ENCODE measurements at places on chromosomes 12 and 14.

DNA sequence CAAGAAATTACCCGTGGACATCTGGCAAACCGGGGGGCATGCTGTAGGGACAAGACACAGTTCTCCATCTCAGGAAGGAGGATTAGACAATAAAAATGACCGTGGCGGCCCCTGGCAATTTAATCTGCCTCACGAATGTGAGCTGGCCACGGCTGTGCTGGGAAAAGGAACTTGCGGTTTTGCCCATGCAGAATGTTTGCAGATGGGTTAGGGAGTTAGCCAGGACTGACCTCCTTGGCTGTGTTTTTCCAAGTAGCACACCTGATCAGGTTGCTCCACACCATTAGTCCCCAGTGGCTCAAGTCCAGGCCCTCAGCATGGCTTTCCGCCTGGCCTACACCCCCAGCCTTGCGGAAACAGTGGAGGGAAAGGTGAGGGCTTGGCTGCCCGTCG is 20.8 kb downstream of the TPCN1 start:
- DNase-seq, result no peak

DNA sequence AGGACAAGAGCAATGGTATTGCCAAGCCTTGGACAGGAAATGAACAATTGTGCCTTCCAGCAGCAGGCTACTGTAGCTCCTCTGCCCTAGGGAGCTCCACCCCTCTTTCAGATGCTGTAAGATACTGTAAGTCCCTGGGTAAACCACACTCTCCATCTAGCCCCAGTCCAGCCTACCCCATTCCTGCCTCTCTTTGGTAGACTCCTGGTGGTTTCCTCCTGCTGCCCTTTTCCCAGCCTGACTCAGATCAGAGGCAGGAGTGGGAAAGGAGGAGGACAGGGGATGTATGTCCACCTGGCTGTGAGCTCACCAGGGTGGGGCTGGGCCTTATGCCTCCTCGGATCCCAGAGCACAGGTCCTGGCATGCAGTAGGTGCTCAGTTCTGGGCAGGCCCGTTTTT is 174.6 kb downstream of the ESRRB start:
- no peak for DNase-seq

DNA sequence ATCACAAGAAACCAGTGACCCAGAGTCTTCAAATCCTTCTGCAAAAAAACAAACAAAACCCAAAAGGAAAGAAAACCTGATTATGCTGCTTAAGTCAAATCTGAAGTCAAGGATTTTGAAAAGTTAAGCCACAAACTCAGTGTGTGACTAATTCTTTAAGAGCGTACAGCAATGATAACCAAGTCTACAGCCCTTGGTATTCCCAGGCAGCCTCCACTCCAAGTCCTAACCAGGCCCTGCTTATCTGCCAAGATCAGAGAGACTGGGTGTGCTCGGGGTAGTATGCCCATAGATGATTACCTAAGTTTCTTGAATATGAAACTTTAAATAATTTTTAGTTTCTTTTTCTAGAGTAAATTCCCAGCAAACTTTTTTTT is 13.1 kb downstream of the PGAM5 start:
- no peak for DNase-seq

DNA sequence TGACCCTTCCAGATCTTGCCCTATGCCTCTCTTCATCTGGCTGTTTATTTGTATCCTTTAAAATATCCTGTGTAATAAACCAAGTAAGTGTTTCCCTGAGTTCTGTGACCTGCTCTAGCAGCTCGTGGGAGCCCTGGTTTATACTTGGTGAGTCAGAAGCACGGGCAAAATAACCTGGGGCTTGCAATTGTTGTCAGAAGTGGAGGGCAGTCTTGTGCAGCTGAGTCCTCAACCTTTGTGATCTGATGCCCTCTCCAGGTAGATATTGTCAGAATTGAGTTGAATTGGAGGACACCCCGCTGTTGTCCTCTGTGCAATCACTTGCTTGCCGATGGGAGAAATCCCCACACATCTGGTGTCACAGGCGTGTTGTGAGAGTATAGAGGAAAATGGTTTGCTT is 62.5 kb upstream of the PRICKLE1 start:
- DNase-seq, result no peak

GRCh38 chr12:57539-57938 is 9.0 kb upstream of the IQSEC3 start:
- DNase-seq, result no peak

GRCh38 chr14:105591052-105591451 is 64.7 kb downstream of the TMEM121 start:
- no peak for DNase-seq

DNA sequence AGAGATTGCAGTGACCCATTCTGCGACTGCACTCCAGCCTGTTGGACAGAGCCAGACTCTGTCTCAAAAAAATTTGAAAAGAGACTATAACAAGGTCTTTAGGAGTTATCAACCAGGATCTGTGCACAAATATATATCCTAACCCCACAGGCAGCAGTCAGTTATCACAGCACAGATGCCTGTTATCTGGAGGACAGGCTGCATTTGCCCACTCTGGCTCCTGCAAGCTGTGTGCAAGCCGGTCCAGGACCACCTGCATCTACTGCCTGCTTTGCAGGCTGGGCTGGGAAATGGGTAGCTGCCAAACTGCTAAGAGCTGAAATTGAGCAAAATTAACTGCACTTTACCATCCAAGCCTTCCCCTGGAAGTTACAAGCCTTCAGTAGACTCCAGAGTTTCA is 21.4 kb upstream of the RCOR1 start:
- no peak for DNase-seq

GRCh38 chr12:53102883-53103807 is at the start of gene SOAT2:
Gene SOAT2, plus strand, starts transcription at chr12:53103486. Its CDS starts 92 bp downstream, at chr12:53103578.
- no peak for DNase-seq

DNA sequence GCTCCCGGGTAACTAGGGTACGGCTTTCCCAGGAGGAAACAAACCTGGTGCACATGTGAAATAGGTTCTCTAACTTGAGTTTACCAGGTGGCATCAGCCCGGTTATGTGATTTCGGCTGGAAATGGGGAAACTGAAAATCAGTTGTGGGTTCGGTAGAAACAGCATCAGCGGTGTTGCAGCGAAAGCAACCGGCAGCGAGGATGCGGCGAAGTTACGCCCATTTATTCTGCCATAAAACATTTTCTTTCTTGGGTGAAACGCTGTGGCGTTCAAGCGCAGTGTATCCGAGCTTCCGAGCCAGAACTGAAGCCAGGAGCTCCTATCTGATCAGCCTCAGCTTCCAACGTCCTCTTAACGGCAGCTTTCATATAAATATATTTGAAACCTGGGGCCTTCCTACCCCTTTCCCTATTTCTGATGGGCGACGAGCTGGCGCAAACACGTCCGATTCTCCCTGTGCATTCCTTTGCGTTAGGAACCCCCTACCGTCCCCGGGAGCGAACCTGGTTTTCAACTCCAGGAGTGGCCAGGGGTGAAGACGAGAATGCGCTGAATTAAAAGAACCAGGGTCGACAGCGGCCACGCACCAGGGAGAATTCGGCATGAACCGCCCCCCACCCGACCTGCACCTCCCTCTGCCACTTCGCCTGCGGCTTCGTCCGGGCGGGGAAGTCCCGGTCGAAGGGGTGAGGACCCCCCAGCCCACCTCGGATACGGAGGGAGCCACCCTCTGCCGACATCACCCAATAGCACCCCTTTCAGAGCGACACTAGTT is 1.6 kb downstream of the DPF3 start:
- DNase-seq, result no peak

DNA sequence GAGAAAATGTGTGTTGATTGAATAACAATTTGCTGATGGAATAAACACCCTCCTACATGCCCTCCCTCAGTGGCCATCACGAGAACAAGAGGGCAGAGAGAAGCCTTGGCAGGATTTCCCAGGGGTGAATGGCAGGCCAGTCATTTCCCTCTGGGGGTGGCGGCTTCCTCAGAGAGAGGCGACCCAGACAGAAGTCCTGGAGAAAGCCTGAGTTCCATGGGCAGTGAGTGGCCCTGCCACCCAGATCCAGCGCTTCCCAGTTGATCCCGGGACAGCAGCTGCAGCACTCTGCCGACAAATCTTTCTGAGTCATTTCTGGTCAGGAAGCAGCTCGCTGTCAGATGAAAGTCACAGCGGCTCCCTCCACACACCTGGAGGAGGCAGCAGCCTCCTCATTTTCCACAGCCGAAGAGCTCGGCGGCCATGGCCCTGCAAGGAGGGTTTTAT is 123.0 kb downstream of the SCARB1 start:
- no peak for DNase-seq

GRCh38 chr14:54781961-54782750 is 120.5 kb downstream of the GCH1 start:
- DNase-seq, result no peak

- DNase-seq, result no peak
Measured at GRCh38 chr12:13368431-13368830, 171.9 kb downstream of the EMP1 start.

DNA sequence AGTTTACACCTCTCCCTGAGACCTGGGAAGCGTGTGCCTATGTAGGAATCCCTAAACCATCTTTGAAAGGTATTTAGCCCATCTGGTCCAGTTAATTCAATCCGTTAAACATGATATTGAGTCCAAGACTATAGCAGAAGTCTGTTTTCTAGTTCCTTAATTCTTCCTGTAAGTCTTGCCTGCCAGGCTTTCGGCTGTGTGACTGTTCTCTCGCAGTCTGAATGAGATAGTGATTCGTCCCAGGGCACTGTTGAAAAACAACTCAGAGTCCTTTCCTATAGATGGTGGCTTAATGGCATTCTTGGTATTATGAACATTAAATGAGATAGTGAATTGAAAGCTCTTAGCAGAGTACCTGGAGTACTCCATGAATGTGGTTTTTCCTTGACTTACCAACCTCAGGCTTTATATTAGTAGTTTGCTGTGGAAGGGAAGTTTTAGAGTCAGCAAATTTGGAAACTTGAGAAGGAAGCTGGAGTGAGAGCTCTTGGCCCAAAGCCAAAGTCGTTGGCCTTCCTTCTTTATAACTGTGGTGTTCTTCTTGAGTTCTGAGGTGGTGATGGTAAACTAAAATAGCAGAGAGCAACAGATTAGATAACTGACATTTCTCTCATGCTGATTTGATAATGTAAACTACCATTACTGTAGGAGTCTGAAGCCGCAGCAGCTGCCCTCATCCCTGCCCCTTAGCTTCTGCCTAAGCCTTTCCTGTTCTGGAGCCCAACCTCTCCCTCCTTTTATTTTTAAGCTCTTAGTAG is 76.5 kb downstream of the TGFB3 start:
- no peak for DNase-seq

- no peak for DNase-seq
Measured at GRCh38 chr12:94674835-94675234, 24.5 kb upstream of the TMCC3 start.

DNA sequence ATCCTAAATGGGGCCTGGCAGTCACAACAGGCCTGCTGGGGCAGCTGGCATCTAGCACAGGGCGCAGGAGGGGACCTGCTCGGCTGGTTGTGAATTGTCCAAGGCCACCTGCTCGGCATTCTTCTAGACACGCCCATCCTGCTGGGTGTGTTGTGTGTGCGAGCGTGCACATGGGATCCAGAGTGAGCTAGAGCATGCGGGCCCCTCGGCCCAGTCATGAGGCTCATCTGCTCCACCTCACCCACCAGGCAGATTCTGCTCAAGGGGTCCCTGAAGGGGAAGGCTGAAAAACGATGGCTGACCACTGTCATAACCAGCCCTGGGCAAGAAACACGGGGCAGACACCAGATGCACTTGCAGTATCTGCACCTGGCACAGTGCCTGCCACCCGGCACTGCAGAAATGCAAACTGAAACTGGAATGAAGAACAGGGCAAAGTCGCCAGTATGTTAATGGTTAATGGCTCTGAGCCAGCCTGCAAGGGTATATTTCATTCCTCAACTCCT is 31.8 kb downstream of the MAX start:
- DNase-seq, result peak; percentile 59

DNA sequence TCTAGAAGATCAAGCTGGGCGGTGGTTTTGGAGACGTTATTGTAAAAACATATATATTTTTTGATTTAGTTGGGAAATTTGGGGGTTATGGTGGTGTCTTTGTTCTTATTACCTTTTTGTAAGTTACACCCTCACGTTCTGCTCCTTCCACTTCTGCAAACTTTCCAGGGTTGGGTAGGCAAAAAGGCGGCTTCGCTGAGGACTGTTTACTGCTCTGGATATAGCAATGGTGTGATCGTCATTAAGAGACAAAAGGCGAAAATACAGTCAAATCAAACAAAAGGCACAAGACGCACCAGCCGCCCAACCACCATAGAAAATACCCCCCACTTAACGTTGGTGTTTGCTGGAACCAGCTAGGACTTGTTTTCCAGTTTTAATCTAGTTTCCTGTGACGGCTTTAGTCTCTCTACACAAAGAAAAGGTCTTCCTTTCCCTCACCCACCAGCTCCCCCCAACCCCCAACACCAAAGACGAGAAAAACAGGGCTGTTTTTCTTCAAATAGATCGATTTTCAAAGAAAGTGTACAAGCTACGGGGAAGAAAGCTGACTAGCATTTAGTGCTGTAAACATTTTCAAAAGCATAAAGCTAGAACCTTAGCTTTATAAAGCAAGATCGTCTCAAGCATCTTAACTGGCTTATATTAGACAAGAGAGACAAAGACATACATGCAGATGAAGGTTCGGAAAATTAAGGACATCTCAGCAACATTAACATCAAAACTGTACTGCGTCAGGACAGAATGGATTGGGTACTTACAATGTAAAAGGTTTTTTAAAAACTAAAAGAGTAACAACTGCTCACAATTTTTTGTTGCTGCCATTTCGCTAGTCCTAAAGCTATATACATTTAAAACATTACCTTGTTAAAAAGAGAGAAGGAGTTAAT is 2.0 kb upstream of the SETD1B start:
- no peak for DNase-seq

- no peak for DNase-seq
Measured at GRCh38 chr12:121981456-121981855, 40.2 kb upstream of the BCL7A start.

GRCh38 chr14:104031384-104031783 is 54.1 kb upstream of the ASPG start:
- no peak for DNase-seq

GRCh38 chr12:93390549-93391297 is 13.0 kb downstream of the NUDT4 start:
- no peak for DNase-seq

- no peak for DNase-seq
Measured at GRCh38 chr12:78018939-78019338, 188.2 kb downstream of the NAV3 start.

DNA sequence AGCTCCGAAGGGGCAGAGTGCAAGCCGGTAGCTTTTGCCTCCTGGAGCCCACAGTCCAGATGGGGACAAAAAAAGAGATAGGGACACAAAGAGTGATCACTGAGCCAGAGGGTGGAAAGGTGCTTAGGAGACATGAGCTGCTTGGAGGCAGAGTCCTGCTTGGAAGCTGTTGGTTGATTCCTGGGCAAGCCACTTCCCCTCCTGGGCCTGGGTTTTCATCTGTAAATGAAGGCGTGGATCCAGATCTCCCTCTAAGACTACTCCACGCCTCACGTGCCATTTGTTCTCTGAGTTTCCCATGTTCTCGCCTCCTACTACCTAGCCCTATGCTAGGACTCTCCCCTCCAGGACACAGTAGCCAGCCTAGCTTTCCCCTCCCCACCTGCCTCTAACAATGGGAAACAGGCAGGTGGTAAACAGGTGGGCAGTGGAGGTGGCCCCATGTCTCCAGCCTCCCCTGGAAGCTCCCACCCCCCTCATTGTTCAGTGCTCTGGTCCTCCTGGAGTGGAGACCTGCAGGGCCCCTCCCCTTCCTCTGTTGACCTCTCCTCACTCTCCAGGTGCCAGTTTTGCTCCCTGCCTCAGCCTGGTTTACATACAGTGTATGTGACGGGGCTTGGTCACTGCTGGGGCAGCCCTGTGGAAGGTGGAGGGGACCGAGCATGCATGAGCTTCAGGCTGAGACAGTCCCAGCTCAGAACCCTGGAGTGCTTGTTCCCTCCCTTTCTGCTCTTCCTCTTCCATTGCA is 3.8 kb downstream of the SERPINA3 start:
- no peak for DNase-seq

GRCh38 chr14:28083389-28083788 is 683.2 kb upstream of the FOXG1 start:
- no peak for DNase-seq

GRCh38 chr12:55726971-55727370 is 1.8 kb downstream of the CD63 start:
- no peak for DNase-seq

All from NCI-H1048 (cell line).